ENCODE measurements at places on chromosomes 7 and 10. TPM values are rescaled to one million over a fixed set of nuclear protein-coding genes. Genes with fewer than 3 reads are reported as not detected.

The OR6V1 gene
- not detected for polyA plus RNA-seq

DNA sequence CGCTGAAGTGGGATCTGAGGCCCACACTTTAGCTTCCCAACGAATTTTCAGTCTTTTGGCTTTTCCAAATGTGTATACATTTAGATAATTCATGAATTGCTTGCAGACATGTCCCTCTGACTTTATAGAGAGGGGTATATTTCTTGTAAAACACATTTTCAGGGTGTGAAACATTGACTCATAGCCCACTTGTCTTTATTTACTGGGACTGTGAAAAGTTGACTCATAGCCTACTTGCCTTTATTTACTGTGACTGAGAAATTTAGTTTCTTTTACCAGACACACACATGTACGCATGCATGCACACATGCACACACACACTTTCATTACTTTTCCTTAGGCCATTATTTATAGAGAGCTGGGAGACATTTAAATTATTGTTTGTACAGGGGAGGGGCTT lies 79.1 kb downstream of the VTI1A start:
- H3K4me3 ChIP-seq = no peak overlapping the region
- no peaks in the 10 kb centered on the region for H3K36me3 ChIP-seq
- no peaks in the 10 kb centered on the region for H3K4me1 ChIP-seq
- no peak for DNase-seq
- no peaks in the 10 kb centered on the region for H3K27me3 ChIP-seq
- H3K27ac ChIP-seq = no peak overlapping the region

GRCh38 chr7:33697616-33698015 lies 207.7 kb upstream of the BMPER start:
- H3K36me3 ChIP-seq = no peaks in the 10 kb centered on the region
- DNase-seq = peak; percentile 79
- H3K27me3 ChIP-seq = no peaks in the 10 kb centered on the region
- H3K27ac ChIP-seq = peak overlapping the region; percentile 89
- H3K4me1 ChIP-seq = peaks cover 32% of the 10 kb centered on the region
- peak overlapping the region; percentile 8 for H3K4me3 ChIP-seq

DNA sequence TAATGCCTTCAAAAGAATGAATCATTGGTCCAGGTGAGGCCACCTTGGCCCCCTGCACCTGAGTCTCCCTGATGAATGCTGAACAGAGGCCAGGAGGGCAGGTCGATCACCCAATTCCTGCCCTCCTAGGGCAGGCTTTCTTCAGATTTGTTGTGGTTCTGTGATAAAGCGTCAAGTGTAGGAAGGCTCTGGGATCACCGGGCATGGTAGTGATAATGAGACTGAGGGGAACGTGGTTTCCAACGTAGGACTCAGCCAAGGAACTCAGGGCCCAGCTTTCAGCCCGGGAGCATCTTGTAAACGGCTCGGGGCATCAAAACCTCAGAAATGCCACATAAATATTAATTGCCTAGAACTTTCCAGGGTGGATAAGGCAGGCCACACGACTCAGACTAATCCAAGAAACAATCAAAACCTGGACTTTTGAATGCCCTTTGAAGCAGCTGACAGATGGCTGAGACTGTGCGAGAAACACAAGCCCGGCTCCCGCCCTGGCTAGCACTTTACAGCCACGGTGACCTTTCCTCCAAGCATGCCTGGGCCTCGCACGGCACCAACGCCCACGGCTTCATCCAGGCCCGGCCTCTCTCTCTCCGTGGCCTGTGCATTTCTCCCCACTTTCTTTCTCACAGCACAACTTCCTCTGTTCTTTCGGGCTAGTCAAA lies 239.3 kb upstream of the GRB10 start:
- H3K36me3 ChIP-seq = peaks cover 27% of the 10 kb centered on the region
- no peaks in the 10 kb centered on the region for H3K27me3 ChIP-seq
- no peak overlapping the region for H3K4me3 ChIP-seq

DNA sequence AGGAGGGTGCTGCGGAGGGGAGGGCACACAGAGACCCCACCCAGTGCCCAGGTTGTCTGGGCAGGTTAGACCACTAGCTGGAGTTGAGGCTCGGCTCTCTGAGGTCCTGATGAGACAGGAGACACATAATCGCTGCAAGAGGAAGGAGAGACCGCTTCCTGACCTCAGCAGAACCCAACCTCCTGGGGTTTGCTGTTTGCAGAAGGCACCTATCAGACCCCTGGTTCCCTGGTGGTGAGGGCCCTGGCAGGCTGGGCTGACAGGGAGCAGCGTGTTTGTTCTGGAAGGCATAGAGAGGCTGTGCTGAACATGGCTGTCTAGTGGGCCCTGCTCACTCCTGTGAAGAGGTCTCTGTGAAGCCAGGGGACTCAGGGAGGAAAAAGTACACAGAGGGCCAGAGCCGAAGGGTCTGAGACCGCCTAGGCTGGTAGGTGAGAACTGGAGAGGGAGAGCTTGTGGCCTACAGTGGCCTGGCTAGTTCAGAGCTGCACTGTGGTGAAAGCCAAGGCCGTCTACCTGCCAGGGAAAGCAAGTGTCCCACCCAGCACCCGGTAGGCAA lies 39.4 kb upstream of the NPFFR1 start:
- H3K4me1 ChIP-seq = peaks cover 7% of the 10 kb centered on the region
- H3K36me3 ChIP-seq = no peaks in the 10 kb centered on the region

Measured in large intestine (tissue), 12 donors.